ENCODE measurements at places on chromosomes 5 and 9. TPM values are rescaled to one million over a fixed set of nuclear protein-coding genes. Genes with fewer than 3 reads are reported as not detected.

GRCh38 chr5:151664694-151665585 is 21.8 kb downstream of the SPARC start:
- DNase-seq = no peak

DNA sequence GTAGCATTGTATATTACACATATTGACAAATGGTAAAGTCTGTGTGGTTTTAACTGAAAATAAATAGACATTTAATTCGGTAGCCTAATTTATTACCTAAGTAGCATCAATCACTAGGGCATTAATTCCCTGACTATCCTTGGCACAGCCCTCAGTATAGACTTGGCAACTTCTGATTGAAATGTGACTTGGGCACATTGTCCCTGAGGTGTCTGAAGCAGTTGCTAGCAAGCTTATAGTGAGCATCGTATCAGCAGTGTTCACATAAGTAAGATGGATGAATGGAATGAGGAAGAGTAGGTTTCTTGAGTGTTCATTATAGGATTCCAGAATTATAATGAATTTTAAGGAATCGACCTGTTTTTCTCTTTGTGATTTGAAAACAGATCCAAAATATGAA is 16.1 kb downstream of the LURAP1L start:
- no peak for DNase-seq

DNA sequence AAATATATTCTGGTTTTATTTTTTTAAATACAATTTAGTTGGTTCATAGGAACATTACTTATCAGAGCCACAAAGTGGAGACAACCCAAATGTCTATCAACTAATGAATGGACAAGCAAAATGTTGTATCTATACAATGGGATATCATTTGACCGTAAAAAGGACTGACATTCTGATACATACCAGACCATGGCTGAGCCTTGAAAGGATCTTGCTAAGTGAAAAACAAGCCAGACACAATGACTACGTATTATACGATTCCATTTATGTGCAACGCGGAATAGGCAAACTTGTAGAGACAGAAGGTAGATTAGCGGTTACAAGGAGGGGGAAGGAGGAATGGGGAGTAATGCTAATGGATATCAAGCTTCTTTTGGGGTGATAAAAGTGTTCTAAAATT is 621.6 kb downstream of the BNC2 start:
- no peak for DNase-seq

DNA sequence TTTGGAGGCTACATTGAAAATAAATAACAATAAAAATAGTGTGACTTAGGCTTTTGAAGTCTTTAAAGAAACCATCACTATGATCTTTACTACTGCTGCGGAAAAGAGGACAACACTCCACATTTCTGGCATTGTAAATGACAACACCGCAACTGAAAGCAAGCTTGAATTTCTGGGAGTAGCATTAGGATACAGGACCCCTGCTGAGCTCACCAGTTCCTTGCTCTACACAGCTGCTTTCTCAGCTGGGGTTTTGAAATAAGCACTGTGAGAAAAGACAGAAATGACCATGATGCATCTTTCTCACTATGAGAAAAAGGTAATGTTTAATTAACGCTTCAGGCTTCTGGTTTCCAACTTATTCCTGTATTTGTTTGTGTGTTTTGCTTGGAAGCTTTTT is 168.0 kb downstream of the TAF11L14 start:
- DNase-seq = no peak

- DNase-seq = no peak
These were observed 9.2 kb downstream of the SPINK4 start for GRCh38 chr9:33249087-33249658.

GRCh38 chr9:99592834-99593574 is 228.7 kb upstream of the NR4A3 start:
- DNase-seq = no peak

- no peak for DNase-seq
These were observed 461.7 kb downstream of the TLE1 start for GRCh38 chr9:81227507-81228245.

DNA sequence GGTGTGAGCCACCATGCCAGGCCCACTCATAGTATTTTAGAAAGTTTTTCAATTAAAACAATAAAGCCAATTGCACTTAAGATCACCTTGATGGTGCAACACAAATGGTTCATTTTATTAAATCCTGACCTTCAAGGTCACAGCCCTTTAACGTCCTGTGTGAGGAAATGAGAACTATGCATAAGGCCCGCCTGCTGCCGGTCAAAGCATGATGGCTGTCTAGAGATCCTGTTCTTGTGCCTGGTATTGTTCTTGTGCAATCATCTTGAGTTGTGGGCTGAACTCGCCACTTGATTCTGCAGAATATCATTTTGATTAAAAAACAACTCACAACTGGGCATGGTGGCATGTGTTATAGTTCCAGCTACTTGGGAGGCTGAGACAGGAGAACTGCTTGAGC is 43.6 kb upstream of the FBXW11 start:
- no peak for DNase-seq

DNA sequence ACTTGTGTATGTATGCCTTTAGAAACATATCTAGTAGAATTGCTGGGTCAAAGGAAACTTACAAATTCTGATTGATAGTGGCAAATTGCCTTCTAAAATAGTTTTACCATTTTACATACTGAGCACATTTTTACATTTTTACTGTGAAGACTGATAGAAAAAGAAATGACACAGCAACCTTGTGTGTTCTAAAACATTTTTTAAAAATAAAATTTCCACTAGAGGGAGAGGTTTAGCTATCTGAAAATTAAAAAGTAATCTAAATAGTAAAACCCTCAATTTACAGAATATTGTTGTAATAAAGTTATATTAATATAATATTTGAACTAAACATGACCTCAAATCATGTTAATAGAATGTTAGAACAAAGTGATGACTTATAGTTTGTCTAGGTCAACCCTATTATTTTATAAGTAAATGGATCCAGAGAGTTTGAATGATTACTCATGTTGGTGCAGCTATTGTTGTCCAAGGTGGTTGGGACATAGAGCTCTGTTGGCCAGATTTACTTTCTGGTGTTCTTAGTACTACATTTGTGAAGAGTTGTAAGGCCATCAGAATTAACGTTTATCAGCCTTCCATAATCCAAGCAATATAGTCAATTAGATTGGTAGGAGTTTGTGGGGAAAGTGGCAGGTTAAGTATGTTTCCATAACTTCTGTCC is 17.2 kb downstream of the CENPP start:
- no peak for DNase-seq

GRCh38 chr5:163306421-163306820 is 131.0 kb upstream of the CCNG1 start:
- no peak for DNase-seq

DNA sequence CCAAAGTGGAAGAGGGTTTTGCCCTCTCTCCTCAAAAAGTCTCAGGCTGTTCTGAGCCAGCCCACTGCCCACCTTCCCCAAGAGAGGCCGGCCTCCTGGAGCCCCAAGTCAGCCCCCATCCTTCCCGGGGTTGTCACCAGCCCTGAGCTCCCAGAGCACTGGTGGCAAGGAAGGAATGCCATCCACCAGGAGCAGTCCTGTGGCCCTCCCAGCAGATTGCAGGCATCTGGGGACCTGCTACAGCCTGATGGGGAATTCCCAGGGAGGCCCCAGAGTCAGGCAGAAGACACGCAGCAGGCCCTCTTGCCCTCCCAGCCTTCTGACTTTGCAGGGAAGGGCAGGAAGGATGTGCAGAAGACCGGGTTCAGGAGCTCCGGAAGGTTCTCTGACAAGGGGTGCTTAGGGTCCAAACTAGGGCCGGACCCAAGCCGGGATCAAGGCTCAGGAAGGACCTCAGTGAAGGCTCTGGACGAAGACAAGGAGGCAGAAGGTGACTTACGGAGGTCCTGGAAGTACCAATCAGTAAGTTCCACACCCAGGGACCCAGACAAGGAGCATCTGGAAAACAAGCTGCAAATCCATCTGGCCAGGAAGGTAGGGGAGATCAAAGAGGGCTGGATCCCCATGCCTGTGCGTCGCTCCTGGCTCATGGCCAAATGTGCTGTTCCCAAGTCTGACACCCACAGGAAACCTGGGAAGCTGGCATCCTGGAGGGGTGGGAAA is 3.7 kb downstream of the SPATA31E1 start:
- DNase-seq = no peak

- DNase-seq = no peak
These were observed 45.8 kb downstream of the RAB3C start for GRCh38 chr5:58628626-58629025.

GPRIN1 gene
- total RNA-seq = 0.24 TPM

ANKRD34B gene
- total RNA-seq = not detected

HMGCR gene
- total RNA-seq = 72.4 TPM

TAF11L13 gene
- total RNA-seq = not detected

FOXD4L3 gene
- not detected for total RNA-seq

WDR38 gene
- total RNA-seq = not detected

RPS14 gene
- total RNA-seq = 3,537 TPM

PKD2L2 gene
- not detected for total RNA-seq

Data from suprapubic skin (tissue), 4 donors.